ENCODE measurements at places on chromosomes 1 and 21.

GRCh38 chr1:16006552-16007485 is 2.8 kb downstream of the SRARP start:
- DNase-seq: no peak

DNA sequence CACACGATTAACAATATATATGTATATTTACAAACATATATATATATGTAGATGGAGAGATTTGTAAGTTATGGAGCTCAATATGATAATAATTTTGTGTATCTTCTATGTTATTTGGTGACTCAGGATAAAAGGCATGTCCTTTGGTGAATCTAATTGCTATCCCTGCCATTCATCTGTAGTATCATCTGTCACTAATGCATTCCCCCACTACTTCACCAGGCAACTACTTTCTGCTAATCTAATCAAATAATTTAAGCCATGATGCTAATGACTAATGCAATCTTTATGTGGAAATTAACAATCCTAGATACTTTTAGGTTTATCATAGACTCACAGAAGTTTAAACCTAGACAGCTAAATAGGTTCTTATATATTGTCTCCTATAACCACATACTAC is 1074.5 kb downstream of the PLA2G4A start:
- no peak for DNase-seq

DNA sequence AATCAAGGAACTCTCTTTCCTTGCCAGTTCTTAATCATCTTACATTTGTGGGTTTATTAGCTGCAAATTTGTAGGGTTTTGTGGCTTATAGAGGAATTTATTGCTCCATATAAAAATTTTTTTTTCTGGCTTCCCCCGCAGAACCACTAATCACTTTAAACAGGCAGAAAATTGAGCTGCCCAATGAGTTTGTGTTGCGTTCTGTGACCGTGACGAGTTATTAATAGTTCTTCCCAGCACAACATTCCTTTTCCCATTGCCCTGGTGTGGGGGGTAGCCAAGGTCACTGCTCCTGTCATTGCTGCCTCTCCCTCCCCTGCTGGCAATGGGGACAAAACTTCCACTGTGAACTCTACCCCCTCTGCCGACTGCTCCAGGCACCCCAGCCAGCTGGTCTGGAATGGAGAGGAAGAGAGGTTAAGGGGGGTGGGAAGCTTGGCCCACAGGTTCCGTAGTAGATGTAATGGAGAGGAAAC is 55.1 kb downstream of the UBE2T start:
- no peak for DNase-seq

- no peak for DNase-seq
Measured at GRCh38 chr1:217134857-217135568, 411.8 kb upstream of the ESRRG start.

DNA sequence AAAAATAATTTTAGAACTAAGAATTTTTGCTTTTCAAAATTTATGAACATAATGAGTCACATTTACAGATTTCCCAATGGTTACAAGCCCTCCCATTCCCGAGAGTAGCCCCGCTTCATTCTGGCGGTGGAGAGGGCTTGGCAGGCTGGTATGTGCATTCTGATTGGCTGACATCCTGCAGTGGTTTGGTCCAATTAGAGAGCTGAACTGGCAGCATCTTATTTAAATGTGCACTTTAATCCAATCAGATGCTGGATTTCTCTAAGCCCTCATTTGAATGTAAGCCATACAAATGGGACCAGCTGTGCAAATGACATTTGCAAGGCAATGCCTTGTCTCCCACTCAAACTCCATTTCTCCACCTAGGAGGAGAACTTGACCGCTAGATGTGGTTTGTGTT is 18.0 kb upstream of the TRIM17 start:
- no peak for DNase-seq

- DNase-seq: no peak
Measured at GRCh38 chr1:46757956-46758528, 39.1 kb upstream of the EFCAB14 start.

GRCh38 chr1:210371916-210372315 is 43.2 kb downstream of the HHAT start:
- DNase-seq: no peak
